ENCODE measurements at places on chromosomes 5 and 9. TPM values are rescaled to one million over a fixed set of nuclear protein-coding genes. Genes with fewer than 3 reads are reported as not detected.

ZNF366 gene
- total RNA-seq: 12.3 TPM

CARTPT gene
- not detected for total RNA-seq

PCDHGA10 gene
- total RNA-seq: 2.1 TPM

PCDHB10 gene
- 1.6 TPM for total RNA-seq

BAAT gene
- total RNA-seq: under 0.01 TPM

LCN1 gene
- not detected for total RNA-seq

PCDHAC2 gene
- total RNA-seq: 0.32 TPM

MARCOL gene
- total RNA-seq: not detected

SLC46A2 gene
- total RNA-seq: not detected

DELE1 gene
- 33.7 TPM for total RNA-seq

RMRP gene
- total RNA-seq: 15,158 TPM

TLR4 gene
- total RNA-seq: 211 TPM

MCTP1 gene
- 321 TPM for total RNA-seq

PCDH1 gene
- total RNA-seq: 196 TPM

TLX3 gene
- not detected for total RNA-seq

BTNL9 gene
- total RNA-seq: 0.13 TPM

FOXD1 gene
- total RNA-seq: 0.16 TPM

CYLC2 gene
- not detected for total RNA-seq

PCDHB12 gene
- total RNA-seq: 0.16 TPM

IRGM gene
- not detected for total RNA-seq

OR1J2 gene
- total RNA-seq: not detected

PCDHA2 gene
- total RNA-seq: 0.06 TPM

IL4 gene
- not detected for total RNA-seq

MLANA gene
- not detected for total RNA-seq

TNC gene
- total RNA-seq: 1.6 TPM

ANKRD18A gene
- not detected for total RNA-seq

SLC6A18 gene
- not detected for total RNA-seq

ANKRD34B gene
- not detected for total RNA-seq

ZBED3 gene
- 2.0 TPM for total RNA-seq

PCDHGB7 gene
- 12.3 TPM for total RNA-seq

SOX30 gene
- not detected for total RNA-seq

CD274 gene
- 29.0 TPM for total RNA-seq

FGF10 gene
- total RNA-seq: not detected

DROSHA gene
- total RNA-seq: 107 TPM

STPG3 gene
- not detected for total RNA-seq

CDC23 gene
- total RNA-seq: 35.9 TPM

CDH9 gene
- total RNA-seq: not detected

IFNA2 gene
- not detected for total RNA-seq

PCDHGB5 gene
- 23.0 TPM for total RNA-seq
